ENCODE measurements at places on chromosomes 5 and 9.

DNA sequence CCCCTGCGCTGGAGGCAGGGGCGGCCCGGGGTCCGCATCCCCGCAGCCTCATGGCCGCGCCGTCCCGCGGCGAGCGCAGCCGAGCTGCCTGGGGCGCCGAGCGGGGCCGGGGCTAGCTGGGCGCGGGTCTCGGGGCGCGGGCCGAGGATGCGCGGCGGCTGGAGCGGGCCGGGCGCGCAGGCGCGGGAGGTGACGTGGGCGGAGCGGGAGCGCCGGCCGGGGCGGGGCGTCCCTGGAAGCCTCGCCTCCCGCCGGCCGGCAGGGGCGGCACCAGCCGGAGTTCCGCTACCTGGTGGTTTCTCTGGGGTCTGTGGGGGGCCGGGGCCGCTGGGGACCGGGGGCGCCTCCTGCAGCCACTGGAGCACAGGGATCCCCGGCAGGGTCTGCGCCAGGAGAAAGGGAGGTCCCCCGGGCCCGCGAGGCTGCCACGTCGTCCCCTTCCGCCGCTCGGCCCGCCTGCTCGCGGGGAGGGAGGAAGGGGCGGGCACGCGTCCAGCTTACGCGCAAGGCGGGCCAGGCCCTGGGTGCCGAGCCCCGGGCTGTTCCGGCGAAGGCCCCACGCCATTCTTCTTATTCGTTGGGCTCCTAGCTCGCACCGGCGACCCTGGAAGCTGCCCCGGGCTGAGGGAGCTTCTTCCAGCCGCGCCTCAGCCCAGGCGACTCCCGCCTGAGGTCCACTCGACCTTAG lies at the start of gene LPCAT1:
LPCAT1 (minus strand) TSS at position 168 of the 688 bp plus-strand sequence; CDS start at position 52, 116 bp downstream.
- DNase-seq, result no peak

GRCh38 chr5:147349241-147349640 lies 114.4 kb downstream of the STK32A start:
- DNase-seq, result no peak

- DNase-seq, result no peak
Measured at GRCh38 chr5:102603670-102604069, 104.9 kb upstream of the SLCO6A1 start.

GRCh38 chr5:140150201-140150600 lies 24.5 kb downstream of the IGIP start:
- DNase-seq, result no peak

DNA sequence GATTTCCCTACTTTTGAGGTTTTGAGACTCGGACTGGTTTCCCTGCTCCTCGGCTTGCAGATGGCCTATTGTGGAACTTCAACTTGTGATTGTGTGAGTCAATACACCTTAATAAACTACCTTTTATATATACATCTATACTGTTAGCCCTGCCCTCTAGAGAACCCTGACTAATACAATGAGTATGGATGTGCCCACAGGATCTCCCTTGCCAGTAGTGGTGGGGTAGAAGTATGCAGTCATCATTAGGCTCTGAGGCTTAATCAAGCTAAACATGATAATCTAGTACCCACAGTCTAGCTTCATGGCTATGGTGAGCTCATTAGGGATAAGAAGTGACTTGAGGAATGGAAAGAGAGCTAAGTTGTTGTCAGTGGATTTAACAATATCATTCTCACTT lies 412.8 kb upstream of the PTGER4 start:
- DNase-seq, result no peak

DNA sequence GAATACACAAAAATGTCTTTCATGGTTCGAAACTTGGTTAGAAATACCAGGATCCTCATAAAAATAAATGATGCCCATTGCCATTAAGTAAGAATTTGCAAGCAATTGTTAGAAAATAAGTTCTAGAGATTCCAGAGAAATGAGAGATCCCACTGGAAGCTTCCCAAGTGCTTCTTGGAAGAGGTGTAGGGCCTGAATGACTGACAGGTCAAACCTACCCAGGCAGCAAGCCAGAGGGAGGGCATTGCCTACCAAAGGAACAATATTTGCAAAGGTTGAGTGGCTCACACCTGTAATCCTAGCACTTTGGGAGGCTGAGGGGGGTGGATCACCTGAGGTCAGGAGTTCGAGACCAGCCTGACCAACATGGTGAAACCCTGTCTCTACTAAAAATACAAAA lies 777.0 kb upstream of the WWC1 start:
- DNase-seq, result no peak

GRCh38 chr9:123331346-123332060 lies 24.5 kb upstream of the CRB2 start:
- DNase-seq, result no peak

GRCh38 chr5:33725806-33726205 lies 166.0 kb downstream of the ADAMTS12 start:
- DNase-seq, result peak; percentile 54

DNA sequence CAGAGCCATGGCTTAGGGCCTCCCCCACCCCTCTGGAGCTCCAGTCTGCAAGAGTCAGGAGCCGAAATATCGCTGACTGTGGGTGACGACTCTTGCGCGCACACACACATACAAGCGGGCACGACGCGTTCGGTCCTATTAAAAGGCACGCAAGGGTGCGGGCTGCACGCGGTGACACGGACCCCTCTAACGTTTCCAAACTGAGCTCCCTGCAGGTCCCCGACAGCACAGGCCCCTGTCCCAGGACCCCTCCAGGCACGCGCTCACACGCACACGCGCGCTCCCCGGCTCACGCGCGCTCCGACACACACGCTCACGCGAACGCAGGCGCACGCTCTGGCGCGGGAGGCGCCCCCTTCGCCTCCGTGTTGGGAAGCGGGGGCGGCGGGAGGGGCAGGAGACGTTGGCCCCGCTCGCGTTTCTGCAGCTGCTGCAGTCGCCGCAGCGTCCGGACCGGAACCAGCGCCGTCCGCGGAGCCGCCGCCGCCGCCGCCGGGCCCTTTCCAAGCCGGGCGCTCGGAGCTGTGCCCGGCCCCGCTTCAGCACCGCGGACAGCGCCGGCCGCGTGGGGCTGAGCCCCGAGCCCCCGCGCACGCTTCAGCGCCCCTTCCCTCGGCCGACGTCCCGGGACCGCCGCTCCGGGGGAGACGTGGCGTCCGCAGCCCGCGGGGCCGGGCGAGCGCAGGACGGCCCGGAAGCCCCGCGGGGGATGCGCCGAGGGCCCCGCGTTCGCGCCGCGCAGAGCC lies at the start of gene GRIN1:
GRIN1 (plus strand) TSS at position 433 of the 746 bp plus-strand sequence. CDS start 333 bp downstream, outside the sequence.
- no peak for DNase-seq
